CD4-positive, alpha-beta T cell treated with Interleukin-15 for 1 hour (primary cell): ENCODE measurements at places on chromosomes 2 and 18.

GRCh38 chr2:168626096-168626495 lies 170.0 kb downstream of the CERS6 start:
- DNase-seq = no peak

GRCh38 chr18:57806201-57806977 lies 3.3 kb upstream of the ATP8B1 start:
- DNase-seq = no peak

GRCh38 chr2:67645280-67646138 lies 248.4 kb downstream of the ETAA1 start:
- no peak for DNase-seq

DNA sequence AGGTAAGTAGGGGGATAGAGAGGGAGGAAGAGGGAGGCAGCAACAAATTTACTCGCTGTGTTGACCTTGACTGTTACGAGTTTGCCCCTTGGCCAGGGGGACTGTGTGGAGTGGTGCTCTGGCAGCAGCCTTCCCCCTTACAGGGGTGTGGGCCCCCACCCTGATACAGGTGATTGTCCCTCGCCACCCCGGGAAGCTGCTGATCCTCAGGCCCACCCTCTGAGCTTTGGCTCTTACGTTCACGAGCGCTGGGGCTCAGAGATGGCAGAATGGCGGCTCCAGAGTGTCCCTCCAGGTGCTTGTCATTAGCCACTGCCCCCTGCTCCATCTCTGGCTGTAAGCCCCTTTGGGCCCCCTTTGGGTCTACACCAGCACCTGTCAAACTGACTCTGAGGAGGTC lies 88.6 kb downstream of the GLI2 start:
- no peak for DNase-seq

GRCh38 chr2:33321236-33321771 lies 155.1 kb upstream of the RASGRP3 start:
- DNase-seq = no peak

DNA sequence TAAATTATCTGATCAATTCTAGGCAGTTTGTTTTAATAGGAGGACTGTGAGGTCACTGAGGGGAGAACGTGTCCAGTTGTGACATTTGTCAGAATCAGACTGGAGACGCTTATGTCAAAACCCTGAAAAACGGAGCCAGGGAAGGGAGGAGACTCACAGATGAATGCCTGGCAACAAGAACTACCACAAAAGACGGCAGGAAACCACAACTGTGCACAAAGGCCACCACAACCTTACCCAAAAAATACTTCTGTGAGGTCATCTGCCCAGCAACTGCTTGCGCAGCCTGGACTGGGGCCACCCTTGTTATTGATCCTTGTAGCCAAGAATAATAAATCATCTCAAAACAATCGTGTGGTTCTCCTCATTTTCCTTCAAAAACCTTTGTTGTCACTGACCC lies 173.0 kb upstream of the ALKAL2 start:
- peak; percentile 85 for DNase-seq

GRCh38 chr2:118779362-118779761 lies 68.1 kb downstream of the EN1 start:
- DNase-seq = no peak

- no peak for DNase-seq
Measured at GRCh38 chr2:122545821-122546220, 790.4 kb downstream of the TSN start.

DNA sequence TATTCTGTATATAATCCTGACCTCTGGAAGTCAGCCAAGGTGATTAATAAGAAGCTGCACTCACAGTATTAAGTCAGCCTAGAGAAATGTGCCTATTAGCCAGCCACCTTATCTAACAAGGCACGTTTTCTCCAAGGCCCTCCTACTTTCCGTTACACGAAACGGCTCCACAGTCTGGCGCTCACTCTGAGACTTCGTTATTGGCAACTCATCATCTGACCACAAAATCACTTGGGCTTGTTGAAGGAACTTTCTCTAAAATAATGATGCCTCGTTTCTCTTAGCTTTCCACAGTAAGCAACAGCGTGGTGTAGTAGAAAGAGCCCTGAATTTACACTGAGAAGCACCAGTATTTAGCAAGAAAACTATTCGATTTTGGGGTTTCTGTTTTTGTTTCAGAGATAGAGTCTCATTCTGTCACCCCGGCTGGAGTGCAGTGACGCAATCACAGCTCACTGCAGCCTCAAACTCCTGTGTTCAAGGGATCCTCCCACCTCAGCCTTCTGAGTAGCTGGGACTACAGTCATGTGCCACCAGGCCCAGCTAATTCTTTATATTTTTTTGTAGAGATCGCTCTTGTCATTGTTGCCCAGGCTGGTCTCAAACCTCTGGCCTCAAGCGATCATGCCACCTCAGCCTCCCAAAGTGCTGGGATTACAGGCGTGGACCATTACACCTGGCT lies 53.6 kb upstream of the SLC14A1 start:
- DNase-seq = peak; percentile 39

DNA sequence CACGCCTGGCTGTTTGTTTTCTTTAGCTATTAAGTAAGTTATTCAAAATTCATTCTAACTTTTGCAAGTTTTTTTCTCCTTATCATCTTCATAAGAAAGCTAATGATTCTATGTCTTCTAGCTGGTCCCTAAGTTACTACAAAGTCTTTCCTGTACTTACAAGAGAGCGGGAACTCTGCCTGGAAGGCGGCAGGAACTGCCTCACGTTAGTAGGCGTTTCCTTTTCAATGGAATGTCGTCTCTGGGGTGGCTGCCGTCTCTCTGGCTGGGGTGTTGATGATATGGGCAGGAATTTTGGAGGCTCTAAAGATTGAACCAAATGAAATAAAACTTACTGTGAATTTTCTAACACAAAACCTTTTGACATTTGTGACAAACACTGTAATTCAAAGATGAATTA lies 55.5 kb downstream of the PRELID3A start:
- DNase-seq = no peak

- no peak for DNase-seq
Measured at GRCh38 chr18:21997207-21998143, 171.9 kb upstream of the GATA6 start.

DNA sequence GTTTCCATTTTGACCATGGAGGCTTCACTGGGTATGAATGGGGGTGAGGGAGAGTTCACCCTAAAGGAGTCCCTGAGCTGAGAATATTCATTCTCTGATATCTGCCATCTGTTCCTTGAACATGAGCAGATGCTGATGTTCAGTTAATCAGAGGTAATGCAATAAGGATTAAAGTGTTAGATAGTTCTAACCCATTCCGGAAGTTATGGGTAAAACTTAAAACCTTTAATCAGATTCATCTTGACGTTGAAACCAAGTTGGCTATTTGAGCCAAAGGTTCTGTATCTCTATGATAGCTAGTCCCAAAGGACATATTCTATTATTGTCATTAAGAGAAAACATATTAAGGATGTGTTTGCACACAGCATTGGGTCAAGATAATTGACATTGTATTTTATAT lies 268.9 kb downstream of the PLCL1 start:
- no peak for DNase-seq

DNA sequence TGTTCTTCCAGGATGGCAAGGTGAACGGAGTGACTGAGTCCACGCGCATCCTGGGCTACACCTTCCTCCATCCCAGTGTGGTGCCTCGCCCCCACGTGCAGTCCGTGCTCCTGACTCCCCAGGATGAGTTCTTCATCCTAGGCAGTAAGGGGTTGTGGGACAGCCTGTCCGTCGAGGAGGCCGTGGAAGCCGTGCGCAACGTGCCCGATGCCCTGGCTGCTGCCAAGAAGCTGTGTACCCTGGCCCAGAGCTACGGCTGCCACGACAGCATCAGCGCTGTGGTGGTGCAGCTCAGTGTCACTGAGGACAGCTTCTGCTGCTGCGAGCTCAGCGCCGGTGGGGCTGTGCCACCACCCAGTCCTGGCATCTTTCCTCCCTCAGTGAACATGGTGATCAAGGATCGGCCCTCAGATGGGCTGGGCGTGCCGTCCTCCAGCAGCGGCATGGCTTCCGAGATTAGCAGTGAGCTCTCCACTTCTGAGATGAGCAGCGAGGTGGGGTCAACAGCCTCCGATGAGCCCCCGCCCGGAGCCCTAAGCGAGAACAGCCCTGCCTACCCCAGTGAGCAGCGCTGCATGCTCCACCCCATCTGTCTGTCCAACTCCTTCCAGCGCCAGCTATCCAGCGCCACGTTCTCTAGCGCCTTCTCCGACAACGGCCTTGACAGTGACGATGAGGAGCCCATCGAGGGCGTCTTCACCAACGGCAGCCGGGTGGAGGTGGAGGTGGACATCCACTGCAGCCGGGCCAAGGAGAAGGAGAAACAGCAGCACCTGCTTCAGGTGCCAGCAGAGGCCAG lies 263.1 kb downstream of the PHLPP1 start:
- no peak for DNase-seq

DNA sequence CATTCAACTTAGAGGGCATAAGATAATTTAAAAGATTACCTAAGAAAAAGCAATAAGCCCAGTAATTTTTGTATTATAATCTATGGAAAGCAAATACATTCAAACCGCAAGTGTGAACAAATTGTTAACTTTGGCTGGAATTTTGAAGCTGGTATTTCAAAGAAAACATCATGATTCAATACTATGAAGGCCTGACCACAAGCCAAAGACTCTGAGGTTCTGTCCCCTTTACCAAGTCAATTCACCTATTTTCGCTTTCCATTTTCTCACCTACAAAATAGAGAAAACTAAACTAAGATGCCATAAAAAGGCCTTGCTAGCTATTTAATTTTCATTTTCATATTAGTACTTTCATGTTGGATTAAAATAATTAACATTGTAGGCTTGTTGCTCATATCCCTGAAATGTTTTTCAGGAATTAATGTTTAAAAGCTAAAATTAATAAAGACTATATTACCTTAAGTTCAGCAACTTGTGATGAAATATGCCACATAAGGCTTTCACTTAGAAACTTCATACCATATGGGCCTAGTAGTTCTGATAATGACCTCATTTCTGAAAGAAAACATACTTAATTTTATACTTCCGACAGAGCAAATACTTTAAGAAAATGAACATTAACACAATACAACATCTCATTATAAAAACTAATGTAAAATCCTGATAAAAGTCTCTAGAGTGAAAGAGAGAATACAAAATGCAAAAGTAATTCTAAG lies 85.7 kb upstream of the FRZB start:
- no peak for DNase-seq

DNA sequence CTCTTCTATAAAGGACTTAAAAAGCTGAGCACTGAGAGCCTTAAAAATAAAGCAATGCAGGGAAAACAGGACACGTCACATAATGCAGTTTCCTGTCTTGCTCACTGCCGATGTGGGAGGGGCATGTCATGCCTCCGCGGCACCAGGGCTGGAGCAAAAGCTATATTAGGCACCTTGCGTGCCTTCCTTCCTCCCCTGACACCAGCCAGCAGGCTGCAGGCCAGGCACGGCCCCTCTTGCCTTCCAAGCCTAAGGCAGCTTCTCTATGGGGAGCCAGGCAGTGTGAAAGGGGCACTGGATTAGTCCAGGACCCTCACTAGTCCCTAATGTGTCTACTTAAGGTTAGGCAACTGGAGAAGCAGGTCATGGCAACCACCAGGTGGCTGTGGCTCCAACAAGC lies 26.3 kb downstream of the MRPL35 start:
- peak; percentile 74 for DNase-seq

- DNase-seq = no peak
Measured at GRCh38 chr2:162266460-162266760, 23.2 kb upstream of the FAP start.

- no peak for DNase-seq
Measured at GRCh38 chr18:11689669-11690565, 853 bp downstream of the GNAL start.

DNA sequence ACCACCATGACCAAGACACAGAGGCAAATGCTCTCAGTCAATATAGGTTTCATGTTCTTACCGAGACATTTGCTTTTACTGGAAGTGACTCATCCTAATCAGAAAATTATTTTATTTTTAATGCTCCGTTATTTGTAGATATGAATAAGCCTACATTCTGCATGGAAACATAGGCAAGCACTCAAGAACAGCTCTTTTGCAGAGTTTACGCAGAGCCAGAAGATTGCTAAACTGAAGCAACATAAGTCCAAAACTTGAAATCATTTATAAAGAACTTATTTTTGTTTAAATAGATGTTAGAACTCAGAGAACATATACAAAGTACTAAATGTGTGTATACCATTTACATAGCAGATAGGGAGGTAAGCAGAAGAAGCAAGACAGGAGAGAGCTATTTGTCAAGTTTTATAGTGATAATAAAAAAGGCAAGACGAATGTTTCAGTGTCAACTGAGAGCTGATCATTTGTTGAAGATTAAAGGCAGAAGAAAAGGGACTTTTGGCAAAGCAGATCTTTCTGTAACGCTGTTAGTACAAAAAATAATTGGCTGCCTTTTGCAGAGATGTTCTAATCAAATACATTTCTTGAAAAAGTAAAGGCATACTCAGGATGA lies 12.4 kb upstream of the PPP1R1C start:
- no peak for DNase-seq

DNA sequence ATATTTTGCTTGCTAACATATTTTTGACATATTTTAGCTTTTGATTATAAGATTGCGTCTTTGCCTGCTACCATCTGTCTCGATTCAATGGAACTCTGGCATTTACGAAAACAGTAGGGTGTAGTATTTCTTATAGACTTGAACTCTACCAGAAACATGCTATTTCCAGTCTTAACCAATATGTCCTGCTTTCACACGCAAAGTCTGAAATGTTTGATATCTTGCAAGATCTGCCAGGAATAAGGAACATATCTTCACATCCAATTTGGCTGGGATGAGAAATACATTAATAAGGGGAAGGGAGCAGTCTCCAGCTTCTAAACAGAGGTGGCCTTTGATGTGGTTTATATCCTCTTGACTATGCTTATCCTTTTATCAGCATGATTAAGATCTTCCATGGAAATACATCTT lies 299.4 kb downstream of the ZNF521 start:
- no peak for DNase-seq

DNA sequence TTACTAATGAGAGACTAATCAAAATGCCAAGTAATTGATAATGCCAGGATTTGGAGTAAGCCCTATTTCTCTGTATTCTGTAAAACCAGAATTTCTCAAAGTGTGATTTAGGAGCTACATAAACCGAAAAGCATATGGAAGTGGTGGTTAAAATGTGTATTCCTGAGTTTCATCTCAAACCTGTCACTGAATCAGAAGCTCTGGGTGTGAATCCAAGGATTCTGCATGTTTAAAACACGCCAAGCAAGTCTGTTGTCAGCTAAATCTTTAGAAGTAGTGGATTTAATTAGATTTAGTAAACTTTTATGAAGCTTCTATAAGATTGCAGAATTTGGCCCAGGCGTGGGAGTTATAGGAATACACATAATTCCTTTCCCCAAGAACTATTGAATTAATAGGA lies 700.3 kb downstream of the DCC start:
- DNase-seq = no peak

DNA sequence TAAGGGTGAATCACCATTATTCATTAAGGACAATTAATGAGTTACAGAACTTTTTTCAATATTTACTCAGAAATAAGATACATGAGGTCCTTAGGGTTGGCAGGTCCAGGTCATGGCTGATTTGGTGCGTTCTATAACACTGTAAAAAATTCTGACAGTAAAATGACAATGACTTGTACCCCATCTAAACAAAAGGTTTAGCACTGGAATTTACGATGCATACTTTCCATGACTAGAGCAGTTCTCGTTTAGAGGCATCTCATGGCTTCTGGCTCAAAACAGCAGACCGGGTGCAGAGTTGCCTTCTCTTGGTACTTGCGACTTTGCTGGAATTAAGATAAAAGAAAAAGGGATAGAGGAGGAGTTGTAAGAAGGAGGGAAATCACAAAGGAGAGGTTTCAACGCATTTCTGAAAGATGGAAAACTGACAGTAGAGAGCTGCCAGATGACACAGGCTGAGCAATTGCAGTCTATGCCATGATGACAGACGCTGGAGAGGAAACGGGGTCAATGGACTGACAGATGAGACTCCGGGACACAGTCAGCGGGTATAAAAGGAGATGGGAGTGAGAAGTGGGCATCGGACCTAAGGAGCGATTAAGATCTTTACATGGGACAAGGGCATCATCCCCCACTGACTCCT lies 4.1 kb upstream of the CYS1 start:
- DNase-seq = no peak
